Lower lobe of right lung (tissue), 2 donors: ENCODE measurements at places on chromosomes 7 and 10. TPM values are rescaled to one million over a fixed set of nuclear protein-coding genes. Genes with fewer than 3 reads are reported as not detected.

DNA sequence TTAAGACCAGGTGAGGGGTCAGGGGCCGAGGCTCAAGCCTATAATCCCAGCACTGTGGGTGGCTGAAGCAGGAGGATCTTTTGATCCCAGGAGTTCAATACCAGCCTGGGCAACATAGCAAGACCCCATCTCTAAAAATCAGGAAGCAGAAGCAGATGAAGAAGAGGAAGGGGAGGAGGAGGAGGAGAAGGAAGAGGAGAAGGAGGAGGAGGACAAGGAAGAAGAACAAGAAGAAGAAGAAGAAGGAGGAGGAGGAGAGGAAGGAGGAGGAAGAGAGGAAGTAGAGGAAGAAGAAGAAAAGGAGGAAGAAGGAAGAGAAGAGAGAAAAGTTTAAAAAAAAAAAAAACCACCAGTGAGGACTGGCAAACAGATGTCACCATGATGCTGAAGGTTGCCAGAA, 92.0 kb upstream of the TMEM26 start:
- no peak for DNase-seq
- H3K4me1 ChIP-seq = no peaks in the 10 kb centered on the region
- H3K4me3 ChIP-seq = no peak overlapping the region
- no peaks in the 10 kb centered on the region for H3K27me3 ChIP-seq
- no peak overlapping the region for H3K27ac ChIP-seq

- H3K4me3 ChIP-seq = no peak overlapping the region
- no peaks in the 10 kb centered on the region for H3K27me3 ChIP-seq
- H3K27ac ChIP-seq = no peak overlapping the region
- H3K4me1 ChIP-seq = no peaks in the 10 kb centered on the region
Observed at GRCh38 chr10:32556783-32557395, 110.9 kb downstream of the CCDC7 start.

DNA sequence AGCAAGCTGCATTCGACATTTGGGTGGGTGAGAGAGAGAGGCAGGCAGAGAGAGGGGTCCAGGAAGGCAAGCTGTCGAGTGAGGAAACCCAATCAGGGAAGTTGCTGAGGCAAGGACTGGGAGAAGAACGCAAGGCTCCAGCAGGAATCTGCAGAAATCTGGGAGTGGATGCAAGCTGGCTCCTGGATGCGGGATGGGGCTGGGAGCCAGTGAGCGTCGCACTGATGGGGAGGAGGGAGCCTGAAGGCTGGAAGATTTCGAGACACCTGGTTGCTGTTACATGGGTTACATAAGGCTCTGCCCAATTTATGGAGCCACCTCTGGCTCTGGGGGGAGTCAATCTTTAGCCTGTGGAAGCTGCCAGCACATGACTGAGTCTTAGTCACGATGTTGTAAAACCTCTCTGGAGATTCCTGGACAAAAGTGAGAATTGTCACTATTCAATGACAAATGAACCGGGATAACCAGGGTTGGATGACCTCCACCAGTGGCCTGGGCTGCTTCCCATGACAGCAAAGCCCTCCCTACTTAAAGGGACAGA, 51.1 kb upstream of the ADRB1 start:
- H3K27me3 ChIP-seq = no peaks in the 10 kb centered on the region
- no peak overlapping the region for H3K27ac ChIP-seq
- DNase-seq = no peak
- H3K36me3 ChIP-seq = no peaks in the 10 kb centered on the region
- peaks cover 15% of the 10 kb centered on the region for H3K4me1 ChIP-seq
- no peak overlapping the region for H3K4me3 ChIP-seq

GRCh38 chr7:4603843-4604231, 78.3 kb upstream of the FOXK1 start:
- no peaks in the 10 kb centered on the region for H3K4me1 ChIP-seq
- H3K36me3 ChIP-seq = no peaks in the 10 kb centered on the region
- DNase-seq = no peak
- no peaks in the 10 kb centered on the region for H3K27me3 ChIP-seq
- H3K4me3 ChIP-seq = no peak overlapping the region

DNA sequence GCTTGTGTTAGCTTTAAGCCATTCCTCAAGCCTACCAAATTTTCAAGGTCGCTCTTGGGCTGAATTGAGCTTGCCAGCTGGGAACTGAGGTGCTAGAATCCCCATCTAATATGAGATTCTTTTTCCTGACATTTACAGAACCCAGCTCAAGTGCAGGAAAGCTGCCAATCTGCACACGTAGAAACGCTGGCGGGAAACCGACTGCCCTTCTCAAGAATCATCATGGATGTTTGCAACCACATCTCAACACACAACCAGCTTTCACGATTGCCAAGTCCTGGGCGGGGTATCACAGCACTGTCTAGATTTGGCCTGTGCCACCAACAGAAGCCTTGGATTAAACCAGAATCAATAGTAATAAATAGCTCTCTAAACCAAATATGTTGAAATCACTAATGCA, 203.7 kb downstream of the DIP2C start:
- H3K36me3 ChIP-seq = peaks cover 7% of the 10 kb centered on the region
- H3K27ac ChIP-seq = no peak overlapping the region
- DNase-seq = no peak
- no peak overlapping the region for H3K4me3 ChIP-seq
- no peaks in the 10 kb centered on the region for H3K27me3 ChIP-seq

GRCh38 chr7:142592664-142593063, 156.6 kb upstream of the PRSS1 start:
- H3K4me3 ChIP-seq = no peak overlapping the region
- H3K36me3 ChIP-seq = no peaks in the 10 kb centered on the region
- no peaks in the 10 kb centered on the region for H3K4me1 ChIP-seq
- no peak overlapping the region for H3K27ac ChIP-seq
- no peaks in the 10 kb centered on the region for H3K27me3 ChIP-seq

UNCX gene
- total RNA-seq = not detected

SPDYE16 gene
- 0.18 TPM for total RNA-seq

GDF2 gene
- total RNA-seq = not detected

GTF2IRD1 gene
- 16.3 TPM for total RNA-seq
